ENCODE measurements at places on chromosomes 13 and 19.

GRCh38 chr13:35648201-35648600 is 171.7 kb upstream of the MAB21L1 start:
- peak; percentile 15 for DNase-seq

GRCh38 chr13:93549326-93550005 is 322.9 kb downstream of the GPC6 start:
- DNase-seq: no peak

DNA sequence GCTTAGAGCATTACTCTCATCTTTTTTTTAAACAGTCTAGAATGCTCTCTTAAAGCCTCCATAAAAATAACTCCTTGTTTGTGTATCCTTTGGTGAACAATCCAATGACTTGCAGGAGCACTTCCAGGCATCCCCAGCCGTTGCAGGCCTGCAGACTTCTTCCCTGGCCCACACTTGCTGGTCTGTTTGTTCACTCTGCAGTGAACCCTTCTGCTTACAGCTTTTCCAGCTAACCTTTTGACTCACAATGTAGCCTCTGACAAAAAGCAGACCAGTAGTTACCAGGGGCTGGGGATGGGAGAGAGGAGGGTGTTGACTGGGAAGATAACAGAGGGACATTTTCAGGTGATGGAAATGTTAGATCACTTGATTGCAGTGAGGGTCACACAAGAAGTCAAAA is 9.1 kb downstream of the GPR42 start:
- no peak for DNase-seq

- no peak for DNase-seq
Measured at GRCh38 chr13:93227280-93227877, 772 bp downstream of the GPC6 start.

- DNase-seq: no peak
Measured at GRCh38 chr13:34263681-34264080, 445.7 kb downstream of the RFC3 start.

GRCh38 chr13:34156841-34157365 is 339.0 kb downstream of the RFC3 start:
- DNase-seq: peak; percentile 63

GRCh38 chr13:99972190-99972731 is 694 bp upstream of the ZIC5 start:
- DNase-seq: no peak

- no peak for DNase-seq
Measured at GRCh38 chr19:40592170-40592569, 9.0 kb upstream of the LTBP4 start.

- DNase-seq: no peak
Measured at GRCh38 chr13:100913143-100913542, 238.5 kb upstream of the TMTC4 start.

GRCh38 chr19:18097217-18097992 is at the start of gene MAST3:
Gene MAST3, plus strand, starts transcription at chr19:18097778. Its CDS starts 15 bp downstream, at chr19:18097793.
- no peak for DNase-seq

DNA sequence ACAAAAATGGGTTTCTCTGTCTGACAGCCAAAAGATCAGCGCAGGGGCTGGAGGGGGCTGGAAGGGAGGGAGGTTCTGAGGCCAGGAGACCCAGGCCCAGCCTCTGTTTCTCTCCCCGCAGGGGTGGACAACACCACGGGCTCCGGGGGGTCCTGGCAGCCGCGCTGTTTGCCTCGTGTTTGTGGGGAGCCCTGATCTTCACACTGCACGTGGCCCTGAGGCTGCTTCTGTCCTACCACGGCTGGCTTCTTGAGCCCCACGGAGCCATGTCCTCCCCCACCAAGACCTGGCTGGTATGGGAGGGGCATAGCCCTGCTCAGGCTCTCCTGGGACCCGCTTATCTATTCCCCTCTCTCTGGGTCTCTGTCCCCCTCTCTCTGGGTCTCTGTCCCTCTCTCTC is 9.6 kb downstream of the CPT1C start:
- DNase-seq: no peak

GRCh38 chr19:6250024-6250615 is 29.7 kb downstream of the MLLT1 start:
- DNase-seq: no peak

DNA sequence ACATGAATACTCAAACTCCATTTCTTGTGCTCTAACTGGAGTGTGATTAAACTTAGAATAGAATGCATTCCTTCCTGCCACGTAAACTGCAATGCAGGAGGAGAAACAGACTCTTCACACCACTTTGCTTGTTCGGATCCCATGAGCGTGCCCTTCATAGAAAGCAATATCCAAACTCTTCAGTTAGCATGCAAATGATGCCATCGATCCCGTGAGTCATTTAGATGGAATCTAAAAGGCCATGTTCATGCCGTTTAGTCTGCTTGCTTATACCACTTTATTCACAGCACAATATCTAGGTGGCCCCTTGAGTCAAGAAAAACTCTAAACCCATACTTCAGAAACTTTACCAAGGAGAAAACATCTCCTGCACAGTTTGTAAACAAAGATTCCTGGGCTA is 225.8 kb downstream of the OXGR1 start:
- no peak for DNase-seq
